ENCODE measurements at places on chromosomes 12 and 14.

DNA sequence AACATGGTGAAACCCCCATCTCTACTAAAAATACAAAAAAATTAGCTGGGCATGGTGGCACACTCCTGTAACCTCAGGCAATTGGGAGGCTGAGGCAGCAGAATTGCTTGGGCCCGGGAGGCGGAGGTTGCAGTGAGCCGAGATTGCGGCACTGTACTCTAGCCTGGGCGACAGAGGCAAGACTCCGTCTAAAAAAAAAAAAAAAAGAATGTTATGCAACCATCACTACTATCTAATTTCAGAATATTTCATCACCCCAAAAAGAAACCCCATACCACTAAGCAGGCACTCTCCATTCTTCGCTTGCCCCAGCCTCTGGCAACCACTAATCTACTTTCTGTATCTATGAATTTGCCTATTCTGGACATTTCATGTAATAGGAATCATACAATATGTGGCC lies 68.8 kb upstream of the AMN start:
- no peak for DNase-seq

DNA sequence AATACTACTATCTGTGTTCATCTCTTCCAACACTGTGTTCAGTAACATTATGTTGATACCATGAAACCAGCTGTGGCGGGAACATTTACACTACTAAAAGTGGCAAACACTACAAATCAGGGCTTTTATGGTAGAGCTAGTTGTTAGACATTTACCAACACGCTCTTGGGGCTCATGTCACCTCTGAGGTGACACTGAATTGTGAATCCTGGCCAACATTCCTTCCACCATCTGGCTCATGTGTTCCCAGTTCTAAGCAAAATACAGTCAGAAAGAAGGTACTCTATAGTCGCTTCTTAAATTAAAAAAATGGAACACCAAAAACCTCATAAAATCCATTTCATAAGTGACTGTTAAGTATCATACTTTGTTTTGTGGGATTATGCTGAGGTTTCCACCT lies 436.6 kb downstream of the FUT8 start:
- DNase-seq, result no peak

GRCh38 chr12:14961466-14962152 lies at the start of gene ARHGDIB:
Gene ARHGDIB (minus strand): TSS chr12:14961601. CDS start chr12:14950712, 10,889 bp downstream.
- no peak for DNase-seq

- DNase-seq, result no peak
Measured at GRCh38 chr12:18487509-18487908, 226.2 kb downstream of the PIK3C2G start.

DNA sequence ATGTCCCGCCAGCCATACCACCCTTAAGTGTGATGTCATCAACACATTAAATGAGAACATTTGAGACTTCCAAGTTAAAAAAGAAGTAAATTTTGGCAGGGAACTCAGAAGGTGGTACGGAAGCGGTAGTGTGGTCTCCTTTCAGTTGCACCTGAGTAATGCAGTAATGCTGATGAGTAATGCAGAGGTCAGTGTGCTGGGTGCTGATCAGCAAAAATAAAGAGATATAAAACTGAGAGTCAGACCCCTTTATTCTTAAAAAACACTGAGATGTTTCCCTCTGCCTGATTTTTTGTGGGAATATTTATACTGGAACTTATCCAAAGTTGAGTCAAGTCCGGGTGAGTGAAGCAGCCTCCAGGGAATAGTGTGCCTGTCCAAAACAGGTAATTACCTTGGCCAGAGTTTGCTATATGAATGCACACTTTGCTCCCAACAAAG lies 370.6 kb upstream of the PRICKLE1 start:
- DNase-seq, result no peak

DNA sequence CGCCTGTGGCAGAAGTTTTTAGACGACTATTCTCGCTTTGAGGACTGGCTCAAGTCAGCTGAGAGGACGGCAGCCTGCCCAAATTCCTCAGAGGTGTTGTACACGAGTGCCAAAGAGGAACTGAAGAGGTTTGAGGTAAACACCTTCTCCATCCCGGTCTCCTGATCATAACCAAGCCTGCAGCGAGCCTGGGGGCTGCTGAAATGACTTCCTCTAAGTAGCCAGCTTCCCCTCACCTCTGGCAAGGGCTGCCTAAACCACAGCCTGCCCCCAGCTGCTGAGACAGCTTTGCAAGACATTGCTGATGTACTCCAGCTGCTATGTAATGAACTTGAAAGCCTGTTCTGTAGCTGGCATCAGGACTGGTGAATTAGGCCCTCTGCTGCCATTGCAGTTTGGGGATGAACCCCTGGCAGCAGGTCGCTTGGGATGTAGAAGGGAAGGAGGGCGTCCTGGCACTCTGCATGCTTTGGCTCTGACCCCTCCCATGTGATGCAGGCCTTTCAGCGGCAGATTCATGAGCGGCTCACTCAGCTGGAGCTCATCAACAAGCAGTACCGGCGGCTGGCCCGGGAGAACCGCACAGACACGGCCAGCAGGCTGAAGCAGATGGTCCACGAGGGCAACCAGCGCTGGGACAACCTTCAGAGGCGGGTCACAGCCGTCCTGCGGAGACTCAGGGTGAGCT lies 84.6 kb downstream of the ESR2 start:
- peak; percentile 14 for DNase-seq

DNA sequence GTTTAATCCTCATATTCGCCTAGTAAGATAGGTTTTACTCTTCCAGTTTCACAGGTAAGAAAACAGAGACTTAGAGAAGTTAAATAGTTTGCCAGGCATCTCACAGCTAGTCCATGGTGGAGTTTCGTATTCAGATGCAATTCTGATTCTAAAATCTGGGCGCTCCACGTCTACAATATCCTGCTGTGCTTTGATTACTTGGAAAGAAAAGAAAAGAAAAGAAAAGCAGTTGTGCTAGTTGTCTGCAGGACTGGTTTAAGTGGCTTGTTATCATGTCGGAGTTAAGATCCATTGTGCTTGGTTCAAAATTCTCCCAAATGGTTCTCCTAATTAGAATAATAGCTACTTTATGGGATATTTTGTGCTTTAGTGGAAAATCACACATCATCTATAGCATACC lies 18.6 kb downstream of the AKAP3 start:
- no peak for DNase-seq

- DNase-seq, result no peak
Measured at GRCh38 chr14:105161964-105162668, 6.5 kb downstream of the JAG2 start.

DNA sequence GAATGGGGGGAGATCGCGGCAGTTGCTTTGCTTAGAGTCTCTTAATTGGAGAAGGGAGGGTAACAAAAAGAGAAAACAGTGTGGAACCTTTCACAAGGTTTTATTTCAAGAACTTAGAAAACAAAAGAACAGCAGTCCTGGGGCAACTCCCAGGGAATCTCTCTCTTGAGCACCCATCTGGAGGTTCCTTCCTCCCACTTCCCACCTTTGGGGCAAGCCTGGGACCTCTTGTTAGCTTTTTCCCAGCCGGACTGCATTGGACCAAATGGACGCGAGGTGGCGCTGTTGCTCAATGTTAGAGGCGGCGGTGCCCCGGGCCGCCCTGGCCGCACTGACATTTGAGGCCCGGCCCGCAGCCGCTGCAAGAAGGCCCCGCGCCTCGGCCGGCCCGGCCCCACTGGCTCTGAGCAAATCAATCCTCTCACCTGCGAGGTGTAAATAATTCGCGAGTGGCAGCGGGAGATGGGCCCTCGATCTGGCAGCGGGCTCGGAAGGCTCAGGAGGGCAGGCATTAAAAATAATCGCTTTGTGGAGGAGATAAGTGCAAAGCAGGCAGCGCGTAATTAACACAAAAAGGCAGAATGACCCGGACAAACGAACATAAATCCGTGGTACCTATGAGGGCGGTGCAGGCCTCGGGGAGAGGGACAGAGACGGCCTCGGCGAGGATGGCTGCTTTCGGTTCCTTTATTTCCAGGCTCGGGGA lies 2.8 kb upstream of the HOXC8 start:
- DNase-seq, result peak; percentile 89

DNA sequence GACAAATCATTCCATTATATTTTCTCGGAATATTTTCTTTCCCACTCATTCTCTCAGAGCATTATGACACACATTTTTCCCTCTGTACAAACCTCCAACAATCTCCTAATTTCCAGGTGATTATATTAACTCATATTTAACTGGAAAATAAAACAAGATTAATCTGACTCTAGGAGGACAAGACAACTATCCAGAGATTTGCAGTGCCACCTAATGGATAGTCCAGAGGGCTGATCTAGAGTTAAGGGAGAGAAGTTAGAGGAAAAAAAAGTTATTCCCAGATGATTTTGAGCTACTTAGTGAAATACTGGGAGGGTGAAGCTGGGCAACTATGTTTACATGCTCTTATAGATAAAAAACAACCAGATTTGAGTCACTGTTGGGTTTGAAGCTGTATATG lies 161.7 kb downstream of the ALX1 start:
- DNase-seq, result no peak

GRCh38 chr14:22303589-22304195 lies 285.3 kb downstream of the DAD1 start:
- DNase-seq, result no peak

DNA sequence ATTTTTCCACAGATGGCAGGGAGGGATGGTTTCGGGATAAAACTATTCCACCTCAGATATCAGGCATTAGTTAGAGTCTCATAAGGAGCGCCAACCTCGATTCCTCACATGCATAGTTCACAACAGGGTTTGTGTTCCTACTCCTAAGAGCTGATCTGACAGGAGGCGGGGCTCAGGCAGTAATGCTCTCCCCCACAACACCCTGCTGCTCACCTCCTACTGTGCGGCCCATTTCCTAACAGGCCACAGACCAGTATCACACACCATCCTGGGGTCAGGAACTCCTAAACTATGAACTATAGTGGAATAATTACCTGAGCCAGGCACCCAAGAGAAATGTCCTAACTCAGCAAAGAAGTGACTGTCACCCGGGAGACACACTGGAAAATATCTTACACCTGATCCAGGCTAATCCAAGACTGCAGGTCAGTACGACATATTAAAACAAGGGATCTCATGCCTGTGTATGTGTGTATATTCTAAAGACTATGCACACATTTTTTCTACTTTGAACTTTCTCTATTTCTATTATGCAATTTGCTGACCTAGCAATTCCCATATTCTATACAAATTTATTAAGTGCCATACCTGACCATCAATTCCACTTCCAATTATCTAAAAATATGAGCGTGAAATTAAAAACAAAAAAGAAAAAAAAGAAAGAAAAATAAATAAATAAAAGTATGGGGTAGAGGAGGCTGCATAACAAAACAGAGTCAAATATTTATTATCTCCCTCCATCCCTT lies 4.7 kb downstream of the NAA25 start:
- no peak for DNase-seq

DNA sequence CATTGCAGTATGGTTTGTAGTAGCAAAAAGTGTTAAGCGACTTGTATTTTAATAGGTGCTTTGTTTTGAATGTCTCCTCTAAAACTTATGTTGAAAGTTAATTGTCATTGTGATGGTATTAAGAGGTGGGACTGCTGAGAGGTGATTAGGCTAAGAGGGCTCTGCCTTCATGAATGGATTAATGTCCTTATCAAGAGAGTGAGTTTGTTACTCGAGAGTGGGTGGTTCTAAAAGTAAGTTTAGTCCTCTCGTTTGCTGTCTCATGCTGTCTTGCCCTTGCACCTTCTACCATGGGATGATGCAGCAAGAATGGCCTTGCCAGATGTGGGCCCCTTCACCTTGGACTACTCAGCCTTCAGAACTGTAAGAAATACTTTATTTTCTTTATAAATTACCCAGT lies 17.4 kb downstream of the ZDHHC17 start:
- DNase-seq, result no peak

GRCh38 chr14:90658541-90658967 lies 157.7 kb downstream of the TTC7B start:
- DNase-seq, result no peak

GRCh38 chr14:62682208-62682607 lies 363.1 kb downstream of the KCNH5 start:
- DNase-seq, result no peak

- DNase-seq, result no peak
Measured at GRCh38 chr12:66066137-66066928, 64.2 kb downstream of the LLPH start.

GRCh38 chr14:23544511-23545447 lies 6.8 kb downstream of the ZFHX2 start:
- no peak for DNase-seq

DNA sequence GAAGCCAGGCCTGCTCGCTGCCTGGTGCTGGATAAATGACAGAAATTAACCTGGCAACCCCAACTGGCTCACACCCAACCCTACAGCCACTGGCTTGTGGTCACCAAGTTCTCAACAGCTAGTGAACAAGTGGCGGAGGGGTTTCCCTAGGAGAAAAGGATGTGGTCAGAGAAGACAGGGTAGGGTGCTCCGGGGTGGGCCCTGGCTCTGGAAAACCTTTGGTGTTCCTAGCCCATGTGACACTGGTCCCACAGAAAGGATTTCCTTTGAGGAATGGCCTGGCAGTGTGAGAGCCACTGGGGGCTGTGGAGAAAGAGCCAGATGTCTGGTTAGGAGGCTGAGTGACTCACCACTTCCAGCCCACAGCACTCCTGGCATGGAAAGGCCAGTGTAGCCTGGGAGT lies 8.7 kb downstream of the SYNE3 start:
- DNase-seq, result no peak

DNA sequence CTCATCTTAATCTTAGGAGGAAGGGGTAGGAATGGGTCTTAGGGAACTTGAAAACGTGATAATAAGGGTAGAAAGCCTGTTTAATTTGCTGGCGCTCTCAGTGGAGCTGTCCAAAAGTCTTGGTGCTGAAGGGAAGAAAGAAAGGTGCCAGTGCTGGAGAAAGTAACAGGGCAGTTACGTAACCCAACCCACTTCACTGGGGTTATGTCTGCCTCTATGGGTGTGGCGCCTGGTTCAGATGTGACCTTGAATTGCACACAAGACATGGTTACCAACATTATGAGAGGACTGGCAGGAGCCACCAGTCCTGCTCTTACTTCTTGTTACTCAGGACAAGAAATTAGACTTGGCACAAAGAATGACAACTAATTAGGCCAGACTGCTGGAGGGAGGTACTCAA lies 18.6 kb upstream of the GPATCH2L start:
- DNase-seq, result peak; percentile 46

DNA sequence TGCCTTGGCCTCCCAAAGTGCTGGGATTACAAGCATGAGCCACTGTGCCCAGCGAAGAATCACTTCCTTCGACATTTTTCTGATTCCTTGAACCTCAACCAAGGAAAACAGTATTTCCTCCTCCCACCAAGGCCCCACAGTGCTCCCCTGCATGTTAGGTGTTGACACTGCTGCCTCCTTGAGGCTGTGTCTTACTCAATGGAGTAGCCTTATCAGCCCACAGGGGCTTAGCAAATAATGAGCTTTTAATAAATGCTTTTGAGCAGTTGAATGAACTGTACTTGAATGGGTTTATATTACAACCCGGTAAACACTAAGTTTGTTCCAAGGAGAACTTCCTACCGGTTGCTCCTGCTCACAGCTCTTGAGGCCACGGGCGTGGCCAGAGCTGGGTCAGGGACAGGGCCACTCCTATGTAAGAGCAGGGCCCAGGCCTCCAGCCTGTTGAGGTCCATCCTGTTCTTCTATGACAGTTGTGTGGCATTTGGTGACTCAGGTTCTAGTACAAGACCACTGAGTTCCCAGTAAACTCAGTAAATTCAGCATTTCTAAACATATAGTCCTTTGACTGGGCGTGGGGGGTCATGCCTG lies 36.8 kb upstream of the TUBA1A start:
- no peak for DNase-seq

All from muscle of arm (tissue), 14 donors.